ENCODE measurements at places on chromosomes 4 and X.

GRCh38 chr4:188697243-188697642 lies 558.0 kb downstream of the TRIML1 start:
- no peak for DNase-seq

DNA sequence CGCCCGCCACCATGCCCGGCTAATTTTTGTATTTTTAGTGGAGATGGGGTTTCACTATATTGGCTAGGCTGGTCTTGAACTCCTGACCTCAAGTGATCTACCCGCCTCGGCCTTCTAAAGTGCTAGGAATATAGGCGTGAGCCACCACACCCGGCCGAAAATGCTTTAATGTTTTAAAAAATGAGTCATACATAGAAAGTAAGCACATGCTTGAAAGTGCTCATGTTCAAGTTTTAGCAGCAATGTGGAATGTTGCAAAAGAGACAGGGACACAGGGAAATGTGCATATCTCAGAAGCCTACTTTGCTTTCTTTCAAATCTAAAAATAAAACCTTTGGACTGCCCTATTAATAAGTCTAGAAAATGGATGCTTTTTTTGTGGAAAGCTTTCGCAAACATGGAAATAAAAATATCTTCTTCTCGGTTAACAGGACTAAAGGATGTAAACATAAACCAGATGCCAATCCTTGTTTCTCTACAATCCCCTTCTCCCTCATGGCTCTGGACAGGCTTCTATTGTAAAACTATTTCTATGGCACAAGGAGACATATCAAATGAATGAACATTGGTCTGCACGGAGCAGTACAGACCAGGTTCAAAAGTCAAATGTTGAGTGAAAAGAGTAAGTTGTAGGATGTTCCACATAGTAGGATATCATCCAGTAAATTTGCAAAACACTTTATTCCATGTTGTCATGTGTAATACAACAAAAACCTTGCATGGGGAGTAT lies 15.0 kb downstream of the MECP2 start:
- peak; percentile 51 for DNase-seq

- DNase-seq = peak; percentile 66
These were observed 51.5 kb upstream of the RAP2C start for GRCh38 chrX:132270699-132271098.

DNA sequence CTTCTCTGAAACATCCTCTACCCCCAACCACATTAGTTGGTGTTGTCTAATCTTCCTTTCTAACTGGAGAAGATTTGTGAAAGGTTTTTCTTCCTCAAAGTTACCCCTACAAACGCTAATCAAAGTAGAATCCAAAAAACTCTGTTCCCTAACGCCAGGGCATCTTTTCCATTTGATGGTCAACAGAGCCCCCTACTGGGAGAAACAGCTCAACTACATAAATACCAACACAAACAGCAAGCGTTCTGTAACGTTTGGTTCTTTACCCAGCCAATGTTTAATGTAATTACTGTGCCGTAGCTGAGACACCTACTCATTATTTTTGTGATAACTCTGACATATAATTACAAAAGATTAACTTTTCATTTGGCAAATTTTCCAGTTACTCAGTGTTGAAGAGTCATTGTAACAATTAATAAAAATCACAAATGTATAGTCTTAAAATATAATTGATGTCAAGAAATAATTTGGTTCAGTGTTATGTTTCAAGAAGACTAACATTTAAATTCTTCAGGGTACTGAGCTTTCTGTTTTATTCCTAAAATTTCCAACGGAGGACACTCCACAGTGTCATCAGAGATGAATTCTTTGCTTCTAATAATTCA lies 94.9 kb upstream of the TBC1D9 start:
- DNase-seq = peak; percentile 55

GRCh38 chr4:5893004-5893580 lies at the start of gene CRMP1:
CRMP1 (minus strand) TSS chr4:5893086; CDS start chr4:5892969, 117 bp downstream.
- no peak for DNase-seq
